ENCODE measurements at places on chromosomes 5 and 9.

- DNase-seq, result no peak
Measured at GRCh38 chr5:56705217-56705616, 110.1 kb upstream of the MAP3K1 start.

- DNase-seq, result no peak
Measured at GRCh38 chr9:110812886-110813285, 144.3 kb downstream of the MUSK start.

- DNase-seq, result no peak
Measured at GRCh38 chr5:56591081-56591480, 224.3 kb upstream of the MAP3K1 start.

DNA sequence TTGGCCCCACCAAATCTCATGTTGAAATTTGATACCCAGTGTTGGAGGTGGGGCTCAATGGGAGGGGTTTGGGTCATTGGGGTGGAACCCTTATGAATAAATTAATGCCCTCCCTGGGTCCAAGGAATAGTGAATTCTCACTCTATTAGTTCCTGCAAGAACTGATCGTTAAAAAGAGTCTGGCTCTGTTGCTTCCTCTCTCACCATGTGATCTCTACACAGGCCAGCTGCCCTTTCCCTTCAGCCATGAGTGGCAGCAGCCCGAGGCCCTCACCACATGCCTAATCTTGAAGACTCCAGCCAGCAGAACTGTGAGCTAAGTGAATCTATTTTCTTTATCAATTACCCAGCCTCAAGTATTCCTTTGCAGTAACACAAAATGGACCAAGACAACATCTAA is 106.0 kb downstream of the CAAP1 start:
- no peak for DNase-seq

GRCh38 chr9:74447451-74448193 is 49.5 kb upstream of the RORB start:
- no peak for DNase-seq

DNA sequence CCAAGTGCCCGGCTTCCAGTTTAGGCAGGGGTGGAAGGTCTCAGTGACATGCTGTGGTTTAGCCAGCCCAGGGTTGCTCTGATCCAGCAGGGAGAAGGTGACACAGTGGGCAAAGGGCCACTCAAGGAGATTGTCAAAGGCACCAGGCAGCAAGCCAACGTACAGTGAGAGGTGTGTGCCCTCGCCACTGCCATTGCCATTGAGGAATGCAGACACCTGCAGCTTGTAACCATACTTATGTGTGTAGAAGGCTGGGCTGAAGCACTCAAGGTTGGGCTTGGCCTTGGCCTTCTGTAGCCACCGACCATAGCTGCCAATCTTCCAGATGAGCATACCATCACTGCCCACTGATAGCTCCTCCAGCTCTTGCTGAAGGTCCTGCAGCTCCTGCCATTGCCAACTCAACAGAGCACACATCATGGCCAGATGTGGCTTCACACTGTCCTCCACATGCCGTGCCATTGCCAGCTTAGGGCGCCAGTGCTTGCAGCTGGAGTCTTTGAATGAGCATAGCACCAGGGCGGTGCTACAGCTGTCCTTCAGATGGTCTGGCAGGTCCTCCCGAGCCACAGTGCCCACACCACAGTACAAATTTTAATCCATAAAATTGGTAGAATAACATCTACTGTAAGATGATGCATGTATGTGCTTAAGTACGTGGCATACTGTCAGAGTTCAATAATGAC is 59.7 kb upstream of the HMHB1 start:
- no peak for DNase-seq

DNA sequence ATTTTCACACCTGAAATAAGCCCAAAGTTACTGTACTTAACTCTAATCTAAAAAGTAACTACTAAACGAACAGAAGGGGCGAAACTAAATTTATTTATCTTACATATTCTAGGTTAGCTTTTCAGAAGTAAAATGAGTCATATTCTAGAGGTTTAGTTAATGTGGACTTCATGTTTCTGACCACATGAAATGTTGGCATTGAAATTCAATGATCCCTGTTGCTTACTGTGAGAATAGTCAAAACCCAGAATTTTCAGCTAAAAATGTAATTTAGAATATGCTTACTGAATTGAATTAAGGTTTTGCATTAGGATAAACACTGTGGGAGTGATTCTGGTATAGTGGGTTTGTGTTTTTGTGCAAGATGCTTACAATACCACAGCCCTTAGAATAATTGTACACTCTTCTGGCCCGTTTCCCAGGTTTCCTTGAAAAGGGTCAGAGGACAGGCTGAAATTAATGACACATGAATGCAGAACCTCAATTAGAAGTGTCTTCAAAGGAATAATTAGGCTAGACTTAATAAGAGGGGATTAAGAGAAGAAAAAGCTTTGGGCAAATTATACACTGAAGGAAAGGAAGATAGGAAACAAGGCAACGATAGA is 1.4 kb upstream of the SNX18 start:
- DNase-seq, result no peak

- DNase-seq, result no peak
Measured at GRCh38 chr9:76729980-76730737, 34.1 kb upstream of the PCA3 start.

DNA sequence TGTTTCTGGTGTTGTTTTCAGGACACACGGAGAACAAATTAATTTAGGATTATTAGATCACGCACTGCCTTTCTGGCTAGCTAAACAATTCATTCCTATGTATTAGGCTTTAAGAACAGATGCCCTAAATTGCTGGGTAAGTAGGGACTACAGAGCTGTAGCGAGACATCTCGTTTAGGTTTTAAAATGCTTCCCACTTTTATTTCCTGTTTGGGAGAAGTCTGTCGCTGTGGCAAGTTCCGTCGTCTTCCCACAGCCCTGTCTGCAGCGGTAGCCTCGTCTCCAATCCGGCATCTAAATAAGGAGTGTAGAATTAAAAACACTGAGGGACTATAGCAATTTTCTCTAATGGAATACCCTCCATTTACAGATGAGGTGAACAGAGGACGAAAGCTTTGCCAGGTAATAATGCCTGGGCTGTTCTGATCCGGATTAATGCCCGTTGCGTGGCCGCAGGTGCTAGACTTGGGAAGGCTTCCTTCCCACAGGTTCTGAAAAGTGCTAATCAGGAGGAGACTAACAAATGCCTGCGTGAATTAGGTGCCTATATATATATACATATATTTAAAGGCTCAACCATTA is 1.3 kb upstream of the TRIM36 start:
- no peak for DNase-seq

DNA sequence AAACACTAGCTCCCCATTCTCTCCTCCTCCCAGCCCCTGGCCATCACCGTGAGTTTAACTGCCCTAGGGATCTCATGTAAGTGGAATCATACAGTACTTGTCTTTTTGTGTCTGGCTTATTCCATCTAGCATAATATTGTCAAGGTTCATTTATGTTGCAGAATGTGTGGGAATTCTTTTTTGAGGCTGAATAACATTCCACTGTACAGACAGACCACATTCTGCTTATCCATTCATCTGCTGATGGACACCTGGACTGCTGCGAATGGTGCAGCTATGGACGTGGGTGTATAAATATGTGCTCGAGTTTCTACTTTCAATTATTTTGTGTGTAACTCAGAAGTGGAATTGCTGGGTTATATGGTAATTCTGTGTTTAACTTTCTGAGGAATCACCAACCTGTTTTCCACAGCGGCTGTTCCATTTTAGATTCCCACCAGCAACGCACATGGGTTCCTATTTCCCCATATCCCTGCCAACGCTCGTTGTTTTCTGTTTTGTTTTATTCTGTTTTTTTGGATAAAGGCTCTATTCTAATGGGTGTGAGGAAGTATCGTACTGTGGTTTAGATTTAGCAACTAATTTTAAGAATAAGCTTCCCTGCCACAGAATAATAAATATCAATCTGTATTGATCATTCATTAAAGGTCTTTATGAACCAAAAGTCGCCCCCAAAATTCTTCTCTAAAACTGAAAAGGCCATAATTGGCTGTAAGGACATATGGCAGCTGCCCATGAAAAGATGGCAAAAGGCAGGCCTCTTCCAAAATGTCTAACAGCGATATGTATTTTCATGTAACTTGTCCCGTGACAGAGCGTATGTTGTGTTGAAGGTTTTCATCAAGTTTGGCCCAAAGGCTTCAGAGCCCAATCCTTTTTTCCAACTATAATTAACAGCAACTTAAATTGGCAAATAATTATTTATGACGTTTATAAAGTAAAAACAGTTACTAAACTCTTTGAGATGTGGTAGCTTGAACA is 70.3 kb downstream of the DAP start:
- DNase-seq, result no peak

DNA sequence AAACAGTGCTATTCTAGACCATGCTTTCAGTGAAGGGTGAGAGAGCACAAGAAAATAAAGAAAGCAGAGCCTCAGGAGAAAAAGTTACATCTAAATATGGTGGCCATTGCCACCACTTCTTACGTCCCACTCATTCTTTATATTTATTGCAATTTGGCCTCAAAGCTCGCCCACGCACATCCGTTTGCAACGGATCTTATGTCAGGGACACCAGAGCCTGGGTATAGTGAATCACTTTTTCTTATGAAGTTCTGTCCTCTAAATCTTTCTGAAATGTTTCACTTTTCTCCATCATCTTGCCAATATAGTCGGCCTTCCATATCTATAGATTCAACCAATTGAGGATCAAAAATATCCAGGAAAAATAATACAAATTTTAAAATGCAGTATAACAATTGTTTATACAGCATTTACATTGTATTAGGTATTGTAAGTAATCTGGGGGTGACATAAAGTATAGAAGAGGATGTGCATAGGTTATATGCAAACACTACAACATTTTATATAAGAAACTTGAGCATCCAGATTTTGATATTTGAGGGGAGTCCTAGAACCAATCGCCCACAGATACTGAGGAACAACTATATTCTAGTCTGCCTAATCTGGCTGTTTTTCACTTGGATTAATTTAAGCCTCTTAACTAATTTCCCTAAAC is 35.2 kb downstream of the GOLPH3 start:
- peak; percentile 5 for DNase-seq

GRCh38 chr5:124628721-124629596 is 117.5 kb downstream of the ZNF608 start:
- DNase-seq, result no peak

DNA sequence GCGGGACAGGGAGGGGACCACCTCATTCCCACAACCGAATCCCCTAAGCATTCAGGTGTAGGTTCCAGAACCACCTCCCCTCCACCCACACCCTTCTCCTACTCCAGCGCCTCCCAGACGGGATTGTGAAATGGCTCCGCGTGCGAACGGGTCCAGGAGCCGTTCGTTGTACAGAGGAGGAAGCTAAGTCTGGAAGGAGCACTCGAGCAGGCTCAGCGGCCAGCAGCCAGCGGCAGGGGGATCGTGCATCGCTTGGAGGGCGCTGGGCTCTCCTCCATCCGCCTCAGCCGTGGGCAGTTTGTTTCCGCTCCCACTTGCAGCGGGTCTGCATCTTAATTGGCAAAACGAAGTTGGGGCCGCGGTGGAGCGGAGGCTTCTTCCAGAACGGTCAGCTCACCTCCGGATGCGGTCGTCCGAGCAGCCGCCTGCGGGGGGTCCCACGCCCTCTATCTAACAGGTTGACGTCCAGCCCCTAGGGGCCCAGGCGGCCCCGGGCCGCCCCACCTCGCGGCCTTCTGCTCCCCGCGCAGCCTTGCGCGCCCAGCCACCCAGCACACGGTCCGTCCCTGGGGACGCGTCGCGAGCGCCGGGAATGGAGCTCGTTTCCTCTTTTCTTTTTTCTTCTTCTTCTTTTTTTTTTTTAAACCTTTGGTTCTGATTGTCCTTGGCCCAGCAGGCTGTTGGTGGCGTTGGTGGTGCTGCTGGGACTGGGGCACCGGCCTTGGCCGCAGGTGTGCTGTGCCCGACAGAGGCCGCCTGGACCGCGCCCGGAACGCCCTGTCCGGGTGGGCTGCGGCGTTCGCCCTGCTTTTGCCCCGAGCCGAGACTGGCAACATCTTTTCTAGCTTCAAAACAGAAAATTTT is 3.9 kb upstream of the BARX1 start:
- DNase-seq, result no peak

GRCh38 chr9:137156567-137157375 is 13.1 kb downstream of the LRRC26 start:
- peak; percentile 48 for DNase-seq

- no peak for DNase-seq
Measured at GRCh38 chr5:108379722-108380530, 2.0 kb downstream of the FBXL17 start.

- DNase-seq, result no peak
Measured at GRCh38 chr5:142057697-142058056, 44.9 kb upstream of the GNPDA1 start.

DNA sequence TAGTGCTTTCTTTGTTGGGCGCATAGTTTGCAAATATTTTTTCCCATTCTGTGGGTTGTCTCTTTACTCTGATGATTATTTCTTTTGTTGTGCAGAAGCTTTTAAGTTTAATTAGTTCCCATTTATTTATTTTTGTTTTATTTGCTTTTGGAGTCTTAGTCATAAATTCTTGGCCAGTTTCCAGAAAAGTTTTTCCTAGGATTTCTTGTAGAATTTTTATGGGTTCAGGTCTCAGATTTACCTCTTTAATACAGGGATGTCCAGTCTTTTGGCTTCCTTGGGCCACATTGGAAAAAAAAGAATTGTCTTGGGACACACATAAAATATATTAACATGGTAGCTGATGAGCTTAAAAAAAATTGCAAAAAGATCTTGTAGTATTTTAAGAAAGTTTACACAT is 122.0 kb downstream of the WDR70 start:
- DNase-seq, result no peak

GRCh38 chr9:88628114-88628513 is 93.1 kb downstream of the NXNL2 start:
- no peak for DNase-seq

GRCh38 chr5:5629607-5629978 is 207.1 kb downstream of the ICE1 start:
- no peak for DNase-seq

GRCh38 chr5:17118631-17119030 is 98.8 kb upstream of the BASP1 start:
- no peak for DNase-seq

DNA sequence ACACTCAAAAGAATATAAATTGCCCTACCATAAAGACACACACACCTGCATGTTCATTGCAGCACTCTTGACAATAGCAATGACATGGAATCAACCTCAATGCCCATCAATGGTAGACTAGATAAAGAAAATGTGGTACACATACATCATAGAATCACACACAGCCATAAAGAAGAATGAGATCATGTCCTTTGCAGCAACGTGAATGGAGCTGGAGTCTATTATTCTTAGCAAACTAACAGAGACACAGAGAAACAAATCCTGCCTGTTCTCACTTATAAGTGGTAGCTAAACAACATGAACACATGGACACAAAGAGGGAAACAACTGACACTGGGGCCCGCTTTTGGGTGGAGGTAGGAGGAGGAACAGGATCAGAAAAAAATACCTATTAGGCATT is 2062.2 kb upstream of the CDH6 start:
- DNase-seq, result no peak

DNA sequence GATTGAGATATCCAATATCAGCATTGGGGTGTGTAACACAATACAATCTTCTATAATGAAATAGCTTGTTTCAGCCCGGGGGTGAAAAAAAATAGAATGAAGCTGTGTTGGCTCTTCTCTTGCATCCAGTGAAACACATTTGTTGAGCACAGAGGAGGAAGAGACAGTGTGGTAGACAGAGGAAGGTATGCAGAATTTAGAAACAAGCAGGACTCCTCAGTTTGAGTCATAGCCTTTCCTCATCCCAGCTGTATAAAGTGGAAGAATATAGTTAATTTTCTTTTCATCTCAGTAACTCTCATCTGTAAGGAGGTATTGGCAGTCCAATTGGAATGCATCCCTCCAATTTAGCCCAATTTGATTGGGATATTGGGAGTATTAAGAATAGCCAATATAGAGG is 302.2 kb upstream of the VLDLR start:
- DNase-seq, result no peak

- DNase-seq, result no peak
Measured at GRCh38 chr5:124996023-124996763, 249.8 kb upstream of the ZNF608 start.

- no peak for DNase-seq
Measured at GRCh38 chr9:28051559-28052503, 478.6 kb upstream of the C9orf72 start.

Data from T-helper 1 cell (primary cell).